ENCODE measurements at places on chromosomes 5 and 9.
A peak's percentile ranks its signal among the peaks of the same experiment; 100 is the strongest.

- DNase-seq, result peak; percentile 33
These were observed 54.5 kb downstream of the STK10 start for GRCh38 chr5:172133359-172134029.

- DNase-seq, result no peak
These were observed 217.6 kb downstream of the ROR2 start for GRCh38 chr9:91732187-91733005.

GRCh38 chr9:123996731-123997421 is 14.7 kb upstream of the LHX2 start:
- no peak for DNase-seq

DNA sequence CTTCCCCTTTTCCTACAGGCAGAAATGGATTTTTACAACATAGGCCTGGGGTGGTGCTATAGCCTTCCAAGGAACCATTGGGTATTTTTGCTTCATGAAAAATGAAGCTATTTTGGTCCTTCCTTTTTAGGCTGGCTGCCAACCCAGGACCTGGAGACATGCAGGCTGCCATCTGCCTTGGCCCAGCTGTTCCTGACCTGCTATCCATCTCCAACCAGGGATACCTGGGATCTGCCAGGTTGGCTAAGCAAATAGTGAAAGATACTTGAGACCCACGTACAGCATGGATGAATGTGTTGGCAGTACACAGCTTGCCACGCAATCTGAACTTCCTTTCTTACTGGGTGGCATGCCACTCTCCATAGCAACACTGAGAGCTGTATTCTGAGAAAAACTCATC is 31.1 kb downstream of the MRPS27 start:
- DNase-seq, result no peak

DNA sequence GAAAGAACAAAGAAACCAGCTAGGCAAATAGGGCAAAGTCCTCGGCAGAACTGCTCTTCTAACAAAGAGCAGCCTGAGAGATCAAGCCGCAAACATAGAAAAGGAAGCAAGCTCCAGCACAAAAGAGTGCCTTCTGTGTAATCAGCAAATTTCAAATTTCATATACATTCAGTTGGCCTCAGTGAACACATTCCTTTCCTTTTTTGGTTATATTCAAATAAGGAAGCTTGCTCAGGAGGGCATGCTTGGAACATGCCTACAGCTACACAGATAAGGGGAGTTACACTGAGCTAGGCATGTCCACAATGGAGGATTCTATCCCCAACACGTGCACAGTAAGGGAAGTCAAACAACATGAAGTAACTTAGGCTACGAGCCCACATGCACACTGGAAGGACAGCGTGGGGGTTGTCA is 23.4 kb downstream of the IL33 start:
- DNase-seq, result no peak

- no peak for DNase-seq
These were observed 651.5 kb upstream of the RIOK2 start for GRCh38 chr5:97834561-97834960.

DNA sequence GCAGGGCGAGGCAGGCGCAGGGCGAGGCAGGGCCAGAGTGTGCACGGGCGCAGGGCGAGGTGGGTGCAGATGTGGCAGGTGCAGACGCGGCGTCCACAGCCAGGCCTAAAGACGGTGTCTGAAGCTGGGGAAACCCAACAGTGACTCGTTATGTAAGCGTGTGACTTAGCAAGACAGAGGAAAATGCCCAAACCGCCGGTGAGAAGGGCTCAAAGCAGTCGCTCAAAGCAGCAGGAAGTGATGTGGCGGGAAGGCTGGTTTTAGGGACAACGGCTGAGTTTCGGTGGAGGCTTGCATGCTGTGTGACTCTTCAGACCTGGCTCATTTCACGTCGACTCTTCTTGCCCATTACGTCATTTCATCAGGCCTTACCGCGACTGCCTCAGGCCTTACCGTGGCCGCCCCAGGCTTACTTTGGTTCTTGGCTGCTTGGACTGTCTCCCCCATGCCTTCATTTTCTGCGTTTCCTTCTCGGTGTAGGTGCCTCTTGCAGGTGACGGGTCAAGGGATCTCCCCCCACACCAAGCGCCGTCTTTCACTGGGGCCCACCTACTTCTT is 50.5 kb upstream of the EXOC3 start:
- DNase-seq, result peak; percentile 54

GRCh38 chr9:4084435-4084818 is 215.4 kb downstream of the GLIS3 start:
- DNase-seq, result no peak

DNA sequence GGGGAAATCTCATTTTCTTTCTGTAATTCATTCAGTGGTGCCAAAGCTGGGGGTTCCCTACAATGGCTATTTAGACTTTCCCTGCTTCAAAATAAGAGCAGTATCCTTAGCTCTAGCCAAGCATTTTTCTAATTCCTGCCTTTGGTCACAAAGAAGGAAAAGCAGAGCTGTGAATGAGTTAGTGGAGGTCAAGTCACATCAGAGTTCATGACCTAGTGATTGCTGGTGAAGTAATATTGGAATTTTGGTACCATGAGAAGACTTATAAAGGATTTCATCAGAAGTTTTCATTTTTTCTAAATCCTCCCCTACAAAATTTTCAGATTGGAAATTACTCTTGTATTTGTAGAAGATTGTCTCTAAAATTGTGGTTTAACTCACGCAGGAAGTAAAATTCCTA is 28.0 kb downstream of the DNAJC21 start:
- DNase-seq, result no peak

DNA sequence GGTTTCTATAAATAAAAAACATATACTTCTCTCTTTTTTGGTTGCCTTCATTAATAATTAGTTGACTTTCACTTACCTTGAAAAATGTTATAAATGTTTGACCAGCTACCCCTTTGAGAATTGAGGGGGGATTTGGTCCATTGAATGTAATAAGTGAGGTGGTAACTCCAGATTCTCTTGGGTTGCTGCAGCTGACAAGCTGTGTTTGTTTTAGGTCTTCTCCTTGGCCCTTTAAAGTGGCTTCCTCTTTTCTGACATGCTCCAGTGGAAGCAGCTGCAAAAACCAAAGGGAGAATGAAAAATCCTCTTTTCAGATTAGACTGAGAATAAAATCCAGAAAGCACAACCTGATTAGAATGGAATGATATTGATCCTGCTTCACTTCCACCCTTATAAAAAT is 410.5 kb downstream of the TMEM38B start:
- no peak for DNase-seq

GRCh38 chr9:77997611-77998284 is 33.9 kb downstream of the GNAQ start:
- no peak for DNase-seq

- DNase-seq, result no peak
These were observed 347.6 kb downstream of the PTPRD start for GRCh38 chr9:10265153-10265631.
